ENCODE measurements at places on chromosomes 2 and 18.

DNA sequence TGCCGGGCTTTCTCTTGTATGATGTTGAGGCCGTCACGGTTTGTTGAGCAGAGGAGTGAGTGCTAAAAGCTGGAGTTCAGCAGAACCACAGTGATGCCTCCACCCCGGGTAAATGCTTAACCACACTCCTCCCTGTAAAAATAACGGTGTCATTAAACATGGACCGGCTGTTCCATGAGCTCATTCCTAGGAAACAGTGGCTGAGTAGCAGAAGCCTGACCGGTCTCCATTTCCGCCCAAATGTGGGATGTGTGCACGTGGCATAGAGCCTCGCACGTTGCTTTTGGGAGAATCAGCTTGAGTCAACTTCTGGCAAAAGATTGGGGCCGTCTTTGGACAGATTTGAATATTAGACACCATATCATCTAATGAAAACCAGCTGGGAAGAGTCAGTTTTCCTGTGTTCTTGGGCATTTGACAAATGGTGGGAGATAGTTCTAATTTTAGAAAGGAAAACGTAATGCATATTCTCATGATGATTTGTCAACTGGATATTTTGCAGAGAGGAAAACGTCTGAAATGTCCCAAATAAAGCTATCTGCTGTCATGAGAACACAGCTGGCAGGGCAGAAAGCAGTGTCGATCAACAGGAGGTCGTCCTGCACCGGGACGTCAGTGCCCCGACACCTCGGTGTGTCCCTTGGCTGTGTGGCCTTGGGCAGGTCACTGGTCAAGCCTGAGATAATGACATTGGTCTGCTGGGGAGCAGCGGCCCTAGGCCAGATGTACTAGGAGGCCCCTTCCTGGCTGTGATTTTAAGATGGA is 42.4 kb downstream of the LRRFIP1 start:
- no peak for DNase-seq

DNA sequence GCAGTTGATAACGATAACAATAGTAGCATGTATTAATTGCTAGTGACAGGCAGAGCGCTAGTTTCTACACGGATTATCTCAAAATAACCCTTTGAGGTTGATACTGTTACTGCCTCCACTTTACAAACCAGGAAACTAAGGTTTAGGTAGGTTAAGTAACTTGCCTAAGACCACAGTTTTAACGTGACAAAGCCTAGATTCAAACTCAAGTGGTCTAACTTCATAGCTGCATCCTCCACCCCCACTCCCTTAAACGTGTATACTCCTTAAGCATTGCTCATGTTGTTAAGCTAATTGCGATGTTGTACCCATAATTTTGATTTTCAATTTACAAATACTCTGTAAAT is 1.2 kb downstream of the ME2 start:
- no peak for DNase-seq

- no peak for DNase-seq
Measured at GRCh38 chr2:69767034-69767433, 25.1 kb downstream of the ANXA4 start.

DNA sequence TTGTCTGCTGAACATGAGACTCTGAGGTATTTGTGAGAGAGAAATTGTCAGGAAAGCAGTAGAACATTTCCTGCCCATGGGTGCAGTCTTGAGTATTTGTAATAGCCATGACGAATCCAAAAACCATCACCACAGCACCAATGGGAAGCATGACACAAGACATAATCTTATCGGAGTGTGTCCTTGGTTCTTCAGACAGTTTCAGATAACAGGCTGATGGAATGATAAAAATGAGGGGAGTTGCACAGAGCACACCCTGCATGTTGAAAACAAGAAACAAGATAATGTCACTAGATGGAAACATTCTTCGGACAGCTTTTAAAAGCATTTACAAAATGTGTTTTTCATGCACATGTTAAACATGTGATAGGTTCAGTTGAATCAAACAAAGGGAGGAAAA is 56.9 kb downstream of the SLC38A11 start:
- no peak for DNase-seq

GRCh38 chr2:46915281-46915810 is at the start of gene MCFD2:
Gene MCFD2 (minus strand): TSS chr2:46915806. CDS start chr2:46909171, 6,635 bp downstream.
- DNase-seq, result no peak

DNA sequence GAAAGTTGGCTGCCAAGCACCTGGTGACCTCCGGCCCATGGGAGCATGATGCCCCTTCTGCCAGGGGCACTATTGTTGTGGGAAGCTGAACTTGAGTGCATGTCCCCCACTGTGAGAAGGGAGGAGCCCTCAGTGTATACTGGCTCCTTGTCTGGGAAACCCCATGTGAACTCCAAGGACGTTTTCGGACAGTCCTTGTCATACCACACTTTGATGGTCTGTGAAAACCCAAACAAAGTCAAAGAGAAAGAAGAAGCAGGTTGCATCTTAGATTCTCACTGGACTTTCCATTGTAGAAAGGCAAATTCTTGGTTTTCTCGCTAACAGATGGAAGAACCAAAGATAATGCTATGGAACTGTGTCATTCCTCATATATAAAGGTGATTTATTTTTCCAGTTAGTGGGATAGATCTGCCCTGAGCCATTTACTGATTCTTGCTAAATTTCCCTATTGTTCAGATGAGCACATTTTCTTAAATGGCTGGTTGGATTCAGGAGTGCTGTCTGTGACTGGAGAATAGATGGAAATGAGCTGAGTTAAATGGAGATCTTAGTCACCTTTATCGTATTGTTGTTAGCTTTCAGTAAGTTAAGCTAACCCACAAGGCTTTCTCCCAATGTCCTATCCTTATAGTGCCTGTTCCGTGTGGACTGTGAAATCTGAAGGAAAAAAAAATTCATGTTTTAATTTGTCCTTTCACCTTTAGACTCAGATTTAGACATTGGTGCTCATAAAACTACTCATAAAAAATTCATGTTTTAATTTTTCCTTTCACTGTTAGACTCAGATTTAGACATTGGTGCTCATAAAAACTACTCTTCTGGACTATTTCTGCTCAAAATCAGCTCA is 166.6 kb downstream of the ACTR3 start:
- no peak for DNase-seq

DNA sequence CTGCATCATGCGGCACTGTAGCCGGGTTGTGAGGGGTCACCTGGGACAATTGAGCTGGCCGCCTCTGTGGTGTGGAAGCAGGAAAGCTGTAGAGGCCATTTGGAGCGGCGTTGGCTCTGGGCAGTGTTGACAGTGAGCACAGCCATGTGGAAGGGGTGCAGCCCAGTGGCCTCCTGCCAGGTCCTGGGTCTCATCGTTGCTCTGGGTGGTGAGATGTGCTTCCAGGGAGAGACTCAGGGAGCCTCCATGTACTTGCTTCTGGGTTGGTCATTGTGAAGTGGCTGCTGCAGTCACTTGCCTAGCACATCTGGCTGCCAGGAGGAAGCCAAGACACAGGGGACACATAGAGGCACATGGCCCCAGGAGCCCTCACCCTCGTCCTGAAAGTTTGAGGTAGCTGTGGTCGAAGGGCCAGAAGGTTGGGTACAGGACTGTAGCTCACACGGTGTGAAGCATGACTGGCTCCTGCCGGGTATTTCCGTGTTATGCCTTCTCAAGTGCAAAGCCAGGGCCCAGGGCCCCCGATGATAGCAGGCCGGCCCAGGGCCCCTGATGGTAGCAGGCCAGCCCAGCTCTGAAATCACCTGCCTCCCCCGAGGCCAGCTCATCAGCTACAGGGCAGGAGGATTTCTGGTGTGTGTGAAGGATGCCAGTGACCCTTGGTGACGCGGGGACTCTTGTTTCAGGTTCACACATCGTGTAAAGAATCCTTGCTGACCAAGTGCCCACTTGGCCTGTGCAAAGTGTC is 82.6 kb downstream of the DGKD start:
- DNase-seq, result no peak

Measured in stimulated activated CD4-positive, alpha-beta T cell treated with anti-CD3 and anti-CD28 coated beads, TNF-alpha, amount 100 ng/mL, for 4 hours (primary cell).